ENCODE measurements at places on chromosomes 3 and 15.
A peak's percentile ranks its signal among the peaks of the same experiment; 100 is the strongest.

DNA sequence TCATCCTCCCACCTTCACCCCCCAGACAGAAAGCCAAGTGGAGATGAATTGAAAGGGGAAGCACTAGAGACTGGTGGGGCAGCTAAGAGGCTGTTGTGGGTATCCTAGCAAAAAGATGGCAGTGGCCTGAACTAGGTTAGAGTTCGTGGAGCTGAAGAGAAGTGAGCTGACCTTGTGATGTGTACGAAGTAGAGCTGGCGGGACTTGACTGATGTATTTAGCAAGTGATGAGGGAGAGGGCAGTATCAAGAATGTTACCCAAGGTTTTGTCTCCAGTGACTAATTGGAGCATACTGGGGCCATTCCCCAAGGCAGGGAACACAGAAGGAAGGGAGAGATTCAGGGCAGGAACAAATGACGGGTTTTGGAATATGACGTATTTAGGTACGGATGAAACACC lies 50.0 kb upstream of the CP start:
- DNase-seq = no peak

DNA sequence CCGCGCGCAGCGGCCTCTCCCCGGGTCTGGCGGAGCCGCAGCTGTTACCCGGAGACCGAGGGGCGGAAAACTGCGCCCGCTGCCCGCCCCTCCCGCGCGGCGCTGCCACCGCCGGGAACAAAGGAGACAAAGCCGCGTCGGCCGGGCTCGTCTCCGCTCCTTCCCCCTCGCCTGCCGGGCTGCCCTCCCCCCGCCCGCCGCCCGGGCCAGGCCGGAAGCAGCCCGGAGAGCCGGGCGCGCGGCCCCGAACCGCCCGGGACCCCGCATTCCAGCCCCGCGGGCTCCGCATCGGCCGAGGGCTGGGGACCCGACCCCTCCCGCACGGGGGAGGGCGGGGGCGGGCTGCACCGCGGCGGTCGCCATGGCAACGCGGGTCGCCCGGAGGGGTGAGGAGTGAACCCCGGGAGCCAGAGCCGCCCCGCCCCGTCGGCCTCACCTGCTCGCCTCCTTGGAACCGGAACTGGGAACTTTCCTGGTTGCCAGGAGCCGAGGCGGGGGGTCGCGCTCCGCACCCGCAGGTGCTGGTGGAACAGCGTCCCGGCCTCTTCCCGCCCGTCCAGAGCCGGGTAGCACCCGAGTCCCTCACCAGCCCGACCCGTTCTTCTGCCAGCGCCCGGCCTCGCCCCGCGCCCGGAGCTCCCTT lies 448 bp downstream of the PLXNB1 start:
- peak; percentile 44 for DNase-seq

GRCh38 chr3:183526838-183527427 lies 28.6 kb downstream of the KLHL6 start:
- no peak for DNase-seq

GRCh38 chr3:89964347-89964746 lies 856.9 kb downstream of the EPHA3 start:
- no peak for DNase-seq

DNA sequence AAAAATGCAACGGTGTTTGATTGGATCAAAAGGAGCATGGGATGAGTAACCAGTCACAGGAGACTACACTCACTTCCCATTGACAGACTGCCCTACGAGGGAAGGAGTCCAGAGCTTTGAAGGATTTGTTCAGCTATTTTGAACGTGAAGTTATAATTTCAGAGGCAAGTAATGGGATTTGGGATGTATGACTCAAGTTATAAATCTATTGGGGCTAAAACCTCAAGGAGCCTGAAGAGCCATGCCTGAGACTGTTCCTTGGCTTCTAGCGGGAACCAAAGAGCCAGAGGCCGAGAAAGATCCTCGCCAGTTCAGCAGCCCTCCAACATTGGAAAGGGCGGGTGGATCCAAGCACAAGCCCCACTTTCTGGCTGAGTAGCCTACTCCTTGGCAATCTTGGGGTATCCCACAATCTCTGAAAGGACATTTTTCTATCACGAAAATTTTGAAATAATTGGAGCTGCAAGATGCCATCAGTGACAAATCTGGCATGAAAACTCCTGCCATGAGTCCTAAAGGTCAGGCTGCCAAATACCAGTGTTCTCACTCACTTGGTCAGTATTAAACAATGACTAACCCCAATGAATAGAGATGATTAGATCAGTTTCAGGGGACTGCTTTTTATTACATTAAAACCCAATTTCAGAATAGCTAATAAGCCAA lies 48.6 kb upstream of the SLCO2A1 start:
- DNase-seq = no peak

DNA sequence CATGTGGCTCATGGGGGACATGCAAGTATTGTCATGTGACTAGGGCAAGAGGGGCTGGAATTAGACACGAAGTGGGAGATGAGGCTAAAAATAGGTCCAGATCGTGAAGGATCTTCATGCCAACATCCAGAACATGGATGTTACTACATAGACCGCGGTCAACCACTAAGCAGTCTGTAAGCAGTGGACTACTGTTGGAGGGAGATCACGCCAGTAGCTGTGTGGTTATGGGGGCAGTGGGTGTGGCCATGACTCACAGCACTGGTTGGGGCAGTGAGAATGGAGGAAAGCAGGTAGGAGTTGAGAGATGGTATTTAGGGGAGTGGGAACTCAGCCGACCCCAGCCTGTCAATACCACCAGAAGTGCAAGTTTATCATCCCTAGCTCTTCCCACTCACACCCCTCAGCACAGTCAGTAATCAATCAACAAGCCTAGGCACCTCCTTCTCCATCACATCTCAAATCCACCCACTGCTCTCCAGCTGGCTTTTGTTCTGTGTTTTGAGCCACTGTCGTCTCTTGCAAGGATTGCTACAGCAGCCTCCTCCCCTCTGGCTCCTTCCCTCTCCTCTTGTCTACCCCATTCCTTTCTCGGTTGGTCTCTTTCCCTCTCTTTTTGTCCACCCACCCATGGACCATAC lies 107.2 kb upstream of the ABHD17C start:
- DNase-seq = peak; percentile 85

DNA sequence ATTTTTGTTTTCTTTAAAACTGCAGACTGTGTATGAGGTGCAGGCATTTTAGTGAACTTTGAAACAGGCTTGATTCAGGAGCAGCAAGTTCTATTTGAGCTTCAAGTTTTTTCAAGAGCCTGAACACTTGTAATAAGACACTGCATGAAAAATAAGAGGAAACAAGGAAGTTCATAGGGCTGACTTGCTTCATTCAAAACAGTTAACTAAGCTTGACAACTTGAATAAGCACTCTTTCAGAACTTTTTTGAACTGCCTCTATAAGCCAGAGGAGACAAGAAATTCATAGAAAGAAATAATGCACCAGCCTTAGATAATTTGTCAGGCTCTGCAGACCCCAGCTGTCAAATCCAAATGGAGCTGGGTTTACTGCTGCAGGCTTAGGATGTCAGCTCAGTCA lies 130.2 kb downstream of the SSR3 start:
- DNase-seq = no peak

DNA sequence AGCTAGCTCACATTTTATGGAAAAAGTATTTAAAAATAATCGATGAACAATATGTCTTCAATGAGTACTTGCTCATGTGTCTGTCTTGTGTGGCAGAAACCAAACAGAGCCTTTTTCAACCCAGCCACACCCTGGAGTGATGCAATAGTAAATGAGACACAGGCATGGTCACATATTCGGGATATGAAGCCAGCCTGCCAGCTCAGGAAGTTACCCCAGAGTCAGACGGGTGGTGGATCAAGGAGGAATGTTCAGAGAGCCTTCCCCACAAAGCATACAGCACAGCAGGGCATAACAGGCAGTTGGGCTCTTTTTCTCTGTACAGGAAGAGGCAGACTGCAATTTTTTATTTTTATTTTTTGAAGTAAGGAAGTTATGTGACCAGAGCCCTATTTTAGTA lies 27.3 kb downstream of the LARP6 start:
- DNase-seq = no peak

DNA sequence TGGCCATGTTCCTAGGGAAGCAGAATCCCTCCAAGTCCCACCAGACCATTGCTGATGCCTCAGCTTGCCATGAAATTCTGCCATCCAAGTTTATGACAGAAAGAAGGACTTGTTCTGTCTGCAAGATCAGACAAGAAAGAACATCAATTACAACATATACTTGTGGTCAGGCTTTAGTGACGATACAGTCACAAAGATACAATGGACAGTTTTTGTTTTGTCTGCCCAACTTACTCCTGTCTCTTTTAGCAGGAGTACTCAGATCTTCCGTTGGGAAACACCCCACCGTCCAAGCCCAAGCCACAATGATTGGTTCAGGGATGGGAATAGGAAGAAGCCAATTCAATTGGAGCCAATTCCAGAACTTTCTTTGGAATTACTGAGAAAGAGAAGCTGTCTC lies 15.7 kb downstream of the KLHL6 start:
- DNase-seq = peak; percentile 18

GRCh38 chr3:101117980-101118379 lies 124.8 kb upstream of the ABI3BP start:
- DNase-seq = no peak

DNA sequence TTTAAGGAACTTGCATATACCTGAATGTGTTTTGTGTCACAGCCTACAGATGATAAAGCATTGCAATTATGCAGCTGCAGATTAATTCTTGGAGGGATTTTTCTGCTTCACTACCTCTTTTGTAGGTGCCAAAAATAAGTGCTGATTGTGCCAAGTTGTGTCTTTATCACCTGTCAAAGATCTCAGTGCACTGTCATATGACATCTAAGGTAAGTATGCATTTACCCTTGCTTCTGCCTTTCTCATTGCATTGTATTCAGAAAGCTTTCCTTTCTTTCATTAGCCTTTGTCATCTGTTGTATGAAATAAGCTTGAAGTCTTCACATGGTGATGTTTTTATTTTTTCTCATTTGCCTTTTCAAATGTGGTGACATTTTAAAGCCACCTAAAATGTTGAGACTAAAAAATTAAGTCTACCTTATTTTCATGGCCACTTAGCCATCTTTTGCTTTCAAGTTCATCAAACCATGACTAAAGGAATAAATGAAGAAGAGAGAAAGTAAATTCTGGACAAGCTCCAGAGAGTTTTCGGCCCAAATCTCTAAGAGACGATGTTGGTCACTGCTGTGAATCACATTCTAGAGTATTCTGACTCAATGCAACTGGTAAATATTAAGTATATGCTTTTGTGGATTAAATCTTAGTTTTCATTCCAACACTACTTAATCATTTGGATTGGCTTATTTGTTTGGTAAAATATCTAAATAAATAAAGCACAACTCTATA lies 381.8 kb upstream of the EPHA3 start:
- DNase-seq = no peak

DNA sequence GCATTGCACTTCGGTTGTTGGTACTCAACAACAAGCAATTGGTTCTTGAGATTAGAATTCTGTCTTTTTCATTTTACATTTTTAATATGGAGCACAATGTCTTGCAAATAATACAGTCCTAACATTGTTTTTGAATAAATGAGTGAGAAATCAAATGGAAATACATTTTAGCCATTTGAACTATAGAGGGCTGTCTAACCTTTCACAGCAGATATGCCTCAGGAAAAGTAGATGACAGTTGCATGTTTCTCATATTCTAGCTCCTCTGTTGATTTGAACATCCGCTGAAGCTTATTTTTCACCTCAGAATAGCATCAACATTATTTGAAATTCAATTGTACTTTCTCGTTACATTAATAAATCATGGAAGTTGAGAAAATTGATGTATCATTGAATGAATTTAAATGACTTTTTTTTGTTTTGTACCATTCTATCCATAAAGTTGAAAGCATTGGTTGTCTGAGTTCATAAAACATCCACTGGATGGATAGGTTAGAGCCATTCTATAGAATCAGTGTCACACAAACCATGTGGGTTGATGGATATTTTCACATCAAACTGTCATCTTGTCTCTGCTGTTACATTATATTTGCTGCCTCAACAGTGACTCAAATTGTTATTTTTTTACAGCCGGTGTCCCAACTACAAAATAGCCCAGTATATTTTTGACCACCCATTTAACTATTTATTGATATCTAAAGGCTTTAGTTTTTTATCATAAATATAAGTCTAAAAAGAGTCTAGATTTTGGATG lies 928.3 kb downstream of the NSUN3 start:
- DNase-seq = no peak

GRCh38 chr3:26621906-26622620 lies 509 bp upstream of the LRRC3B start:
- no peak for DNase-seq

DNA sequence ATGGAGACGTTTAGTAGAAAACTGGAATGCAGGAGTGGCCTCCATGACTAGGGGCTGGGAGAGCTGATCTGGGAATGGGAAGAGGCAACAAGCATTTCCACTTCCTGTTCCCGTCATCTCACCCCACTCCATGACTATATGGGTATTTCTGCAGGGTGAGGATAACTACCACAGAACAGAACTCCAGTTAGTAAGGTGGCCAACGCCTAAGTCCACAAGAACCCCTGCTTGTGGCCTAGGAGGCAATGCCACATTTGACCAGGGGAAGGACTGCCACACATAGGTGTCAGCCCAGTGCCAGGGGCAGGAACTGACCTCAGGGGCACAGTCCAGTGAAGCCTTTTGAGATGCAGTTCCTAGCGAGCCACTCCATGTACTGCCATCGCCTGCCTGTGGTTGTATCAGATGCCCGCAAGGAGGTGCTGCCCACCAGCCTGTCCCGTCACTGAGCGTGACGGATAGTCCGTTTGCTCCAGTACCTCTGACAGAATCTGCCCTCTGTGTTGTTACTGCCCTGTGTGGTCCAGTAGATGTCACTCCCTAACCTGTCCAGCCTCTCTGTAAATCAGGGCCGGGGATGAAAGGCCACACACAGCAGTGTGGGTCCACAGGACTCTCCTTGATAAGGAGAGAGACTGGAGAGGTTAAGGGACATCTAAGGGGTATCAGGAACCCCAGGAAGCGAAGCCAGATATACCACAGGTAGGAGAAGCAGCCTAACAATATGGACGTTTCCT lies 3.5 kb upstream of the MTFMT start:
- peak; percentile 85 for DNase-seq

GRCh38 chr3:23752126-23752525 lies 53.6 kb upstream of the UBE2E1 start:
- DNase-seq = no peak

DNA sequence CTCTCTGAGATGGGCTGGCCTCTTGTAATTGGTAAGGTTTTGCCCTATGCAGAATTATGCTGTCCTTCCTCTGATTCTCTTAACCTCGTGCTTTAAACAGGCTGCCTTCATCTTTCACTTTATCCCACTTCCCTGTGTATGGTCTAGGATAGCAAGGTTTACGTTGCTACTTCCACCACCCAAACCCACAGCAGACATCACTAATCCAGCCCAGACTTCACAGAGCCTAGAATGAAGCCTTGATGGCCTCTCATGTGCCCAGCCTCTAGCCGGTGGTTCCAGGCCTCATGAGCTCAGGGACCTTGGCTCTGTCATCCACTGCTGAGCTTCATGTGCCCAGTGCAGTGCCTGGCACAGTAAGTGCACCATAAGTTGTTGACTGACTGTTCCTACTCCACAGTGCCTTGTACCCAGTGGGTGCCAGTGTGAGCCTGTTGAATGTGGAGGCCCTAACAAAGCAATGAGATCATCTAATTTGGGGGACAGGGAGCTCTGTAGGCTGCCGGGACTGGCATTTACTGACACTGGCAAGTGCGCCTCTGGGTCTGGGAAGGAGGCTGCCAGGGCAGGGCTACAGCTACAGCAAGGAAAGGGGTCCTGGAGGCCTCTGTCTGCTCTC lies 12.5 kb downstream of the SLC6A6 start:
- DNase-seq = no peak

- DNase-seq = no peak
Measured at GRCh38 chr15:63392361-63393009, 10.8 kb upstream of the CA12 start.

All from cardiac muscle cell (in vitro differentiated cells and primary cell).